Prostate gland (tissue), 2 donors: ENCODE measurements at places on chromosomes 3 and 15. TPM values are rescaled to one million over a fixed set of nuclear protein-coding genes. Genes with fewer than 3 reads are reported as not detected.

Gene HEXA
- total RNA-seq, result 78.1 TPM

Gene FBLN2
- total RNA-seq, result 318 TPM

Gene CLDN18
- 0.57 TPM for total RNA-seq

DNA sequence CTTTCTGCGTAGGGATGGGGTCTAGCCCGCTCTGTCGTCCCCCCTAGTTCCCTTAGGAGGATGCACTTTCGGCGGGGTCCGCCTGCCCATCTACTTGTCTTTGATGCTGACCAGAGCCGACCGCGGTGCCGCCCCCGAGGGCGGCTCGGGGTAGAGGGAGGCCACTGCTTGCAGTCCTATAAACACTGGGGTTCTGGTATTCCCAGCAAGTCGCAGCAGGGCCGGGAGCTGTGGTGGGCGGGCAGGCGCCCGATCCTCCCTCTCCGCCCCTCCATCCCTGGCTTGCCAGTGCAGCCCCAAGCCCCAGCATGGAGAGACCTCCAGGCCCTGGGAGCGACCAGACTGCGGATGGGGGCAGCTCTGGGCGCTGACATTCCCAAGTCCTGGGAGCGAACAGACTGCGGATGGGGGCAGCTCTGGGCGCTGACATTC is 830 bp downstream of the SEMA4B start:
- H3K4me3 ChIP-seq, result peak overlapping the region; percentile 79
- peak overlapping the region; percentile 91 for H3K27ac ChIP-seq
- peaks cover 6% of the 10 kb centered on the region for H3K4me1 ChIP-seq

DNA sequence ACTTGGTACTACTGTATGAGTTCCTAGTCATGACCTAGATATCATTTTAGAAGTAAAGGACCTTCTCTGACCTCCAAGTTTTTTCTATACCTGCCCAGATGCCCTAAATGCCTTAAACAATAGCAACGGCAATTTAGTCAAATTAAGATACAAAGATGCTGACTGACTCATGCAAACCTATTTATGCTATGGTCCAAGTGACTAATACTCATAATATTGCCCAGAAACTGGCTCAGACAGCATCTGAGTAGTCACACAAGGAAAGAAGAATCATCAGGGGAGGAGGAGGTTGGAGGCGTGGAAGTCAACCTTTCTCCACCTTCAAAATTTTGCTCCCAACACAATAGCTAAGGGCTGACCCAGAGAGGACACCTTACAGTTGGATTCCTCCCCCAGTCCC is 6.8 kb downstream of the FYCO1 start:
- no peaks in the 10 kb centered on the region for H3K36me3 ChIP-seq
- H3K4me1 ChIP-seq, result peaks cover 40% of the 10 kb centered on the region
- no peak for DNase-seq
- no peaks in the 10 kb centered on the region for H3K27me3 ChIP-seq
- peak overlapping the region; percentile 86 for H3K27ac ChIP-seq
- H3K4me3 ChIP-seq, result no peak overlapping the region

Gene C3orf62
- 4.3 TPM for total RNA-seq

DNA sequence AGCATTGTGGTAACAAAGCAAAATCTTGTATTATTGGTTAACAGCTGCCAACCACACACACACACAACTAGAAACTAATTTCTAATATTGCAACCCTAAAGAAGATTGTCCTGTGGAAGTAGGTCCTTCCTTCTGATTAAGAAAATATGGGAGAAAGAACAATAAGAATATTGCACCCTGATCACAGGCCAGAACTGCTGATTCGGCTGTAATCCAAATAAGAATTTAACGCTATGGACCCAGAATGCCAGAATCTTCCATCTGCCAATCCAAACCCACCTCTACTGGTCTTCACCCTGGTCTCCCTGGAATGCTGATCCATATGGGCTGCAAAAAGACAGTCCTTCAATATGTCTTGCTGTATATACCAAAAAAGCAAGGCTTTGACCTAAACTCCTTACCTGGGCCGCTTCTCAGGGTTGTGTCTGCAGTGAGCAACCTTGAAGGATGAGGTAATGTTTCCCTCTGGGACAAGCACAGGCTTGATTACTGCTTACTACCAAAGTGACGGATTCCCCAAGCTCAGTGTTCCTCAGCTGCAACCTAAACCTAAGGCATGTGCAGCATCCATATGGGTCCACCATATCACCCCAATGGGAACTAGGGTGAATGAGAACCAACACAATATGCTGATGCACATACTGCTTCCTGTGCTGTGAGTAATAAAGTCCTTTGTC is 8.0 kb downstream of the CCDC14 start:
- H3K27me3 ChIP-seq, result no peaks in the 10 kb centered on the region
- H3K36me3 ChIP-seq, result no peaks in the 10 kb centered on the region
- no peak for DNase-seq
- H3K4me3 ChIP-seq, result no peak overlapping the region
- H3K27ac ChIP-seq, result no peak overlapping the region

Gene CAMP
- total RNA-seq, result not detected

- H3K4me3 ChIP-seq, result no peak overlapping the region
- H3K27me3 ChIP-seq, result no peaks in the 10 kb centered on the region
- H3K4me1 ChIP-seq, result no peaks in the 10 kb centered on the region
- no peaks in the 10 kb centered on the region for H3K36me3 ChIP-seq
- DNase-seq, result no peak
Observed at GRCh38 chr3:118531816-118532215, 502.8 kb downstream of the IGSF11 start.

Gene NECTIN3
- total RNA-seq, result 63.8 TPM

DNA sequence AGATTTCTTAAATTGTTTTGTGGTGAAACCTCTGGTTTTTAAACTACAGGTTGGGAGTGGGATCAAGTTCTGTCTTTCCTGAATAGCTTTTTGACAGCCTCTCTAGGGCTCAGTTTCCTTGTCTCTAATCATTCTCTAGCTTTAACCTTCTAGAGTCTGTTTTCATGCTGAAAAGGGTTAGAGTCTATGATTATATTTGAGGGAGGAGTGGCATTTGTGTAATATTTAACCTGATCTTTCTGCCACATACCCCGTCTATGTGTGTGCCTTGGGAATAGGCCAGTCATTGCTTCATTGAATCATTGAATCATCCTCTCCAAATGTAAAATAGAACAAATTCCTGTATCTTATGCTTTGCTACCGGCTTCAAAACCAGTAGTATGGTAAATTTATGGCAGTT is 204.9 kb downstream of the KLHL25 start:
- no peaks in the 10 kb centered on the region for H3K27me3 ChIP-seq
- no peak overlapping the region for H3K4me3 ChIP-seq
- H3K27ac ChIP-seq, result no peak overlapping the region

GRCh38 chr3:76199382-76199781 is 414.0 kb upstream of the ZNF717 start:
- no peak overlapping the region for H3K27ac ChIP-seq
- no peaks in the 10 kb centered on the region for H3K27me3 ChIP-seq
- H3K4me1 ChIP-seq, result no peaks in the 10 kb centered on the region
- H3K4me3 ChIP-seq, result no peak overlapping the region
- H3K36me3 ChIP-seq, result no peaks in the 10 kb centered on the region

GRCh38 chr3:133137042-133137996 is 99.1 kb downstream of the TMEM108 start:
- H3K36me3 ChIP-seq, result no peaks in the 10 kb centered on the region
- H3K27ac ChIP-seq, result no peak overlapping the region
- H3K4me1 ChIP-seq, result no peaks in the 10 kb centered on the region
- H3K4me3 ChIP-seq, result no peak overlapping the region

GRCh38 chr3:46935989-46936558 is 40.5 kb downstream of the CCDC12 start:
- H3K27ac ChIP-seq, result no peak overlapping the region
- no peak overlapping the region for H3K4me3 ChIP-seq
- H3K27me3 ChIP-seq, result no peaks in the 10 kb centered on the region
- DNase-seq, result no peak

GRCh38 chr15:96412906-96413231 is 82.4 kb downstream of the NR2F2 start:
- peaks cover 2% of the 10 kb centered on the region for H3K4me1 ChIP-seq
- no peak for DNase-seq
- no peaks in the 10 kb centered on the region for H3K36me3 ChIP-seq
- H3K4me3 ChIP-seq, result no peak overlapping the region
- H3K27me3 ChIP-seq, result peaks cover 49% of the 10 kb centered on the region

Gene ACKR4
- total RNA-seq, result not detected

DNA sequence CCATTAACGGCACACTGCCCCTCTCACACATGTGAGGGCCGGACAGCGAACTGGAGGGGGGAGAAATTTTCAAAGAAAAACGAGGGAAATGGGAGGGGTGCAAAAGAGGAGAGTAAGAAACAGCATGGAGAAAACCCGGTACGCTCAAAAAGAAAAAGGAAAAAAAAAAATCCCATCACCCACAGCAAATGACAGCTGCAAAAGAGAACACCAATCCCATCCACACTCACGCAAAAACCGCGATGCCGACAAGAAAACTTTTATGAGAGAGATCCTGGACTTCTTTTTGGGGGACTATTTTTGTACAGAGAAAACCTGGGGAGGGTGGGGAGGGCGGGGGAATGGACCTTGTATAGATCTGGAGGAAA is 1.5 kb downstream of the SOX2 start:
- H3K4me3 ChIP-seq, result peak overlapping the region; percentile 36
- peaks cover 12% of the 10 kb centered on the region for H3K27me3 ChIP-seq
- no peak for DNase-seq

DNA sequence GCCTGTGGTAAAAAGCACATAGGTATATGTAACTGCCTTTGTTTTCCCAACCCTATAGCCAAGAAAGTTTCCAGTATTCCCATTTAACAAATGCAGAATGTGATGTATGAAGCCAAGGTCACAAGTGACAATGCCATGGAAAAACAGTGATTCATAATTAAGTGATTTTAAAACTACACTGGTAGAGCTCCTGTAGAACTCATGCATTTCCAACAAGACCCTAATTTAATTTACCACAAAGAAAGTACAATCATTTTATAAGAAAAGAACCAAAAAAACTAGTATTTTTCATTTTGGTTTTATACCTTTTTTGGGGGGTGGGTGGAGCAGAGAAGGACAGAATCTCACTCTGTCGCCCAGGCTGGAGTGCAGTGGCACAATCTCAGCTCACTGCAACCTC is 82.0 kb downstream of the STAG1 start:
- DNase-seq, result no peak
- H3K27me3 ChIP-seq, result no peaks in the 10 kb centered on the region
- H3K4me3 ChIP-seq, result no peak overlapping the region
- H3K36me3 ChIP-seq, result no peaks in the 10 kb centered on the region
- no peak overlapping the region for H3K27ac ChIP-seq

GRCh38 chr3:69204315-69204957 is 82.0 kb upstream of the LMOD3 start:
- H3K4me1 ChIP-seq, result no peaks in the 10 kb centered on the region
- no peak overlapping the region for H3K27ac ChIP-seq
- H3K4me3 ChIP-seq, result no peak overlapping the region

- H3K4me1 ChIP-seq, result no peaks in the 10 kb centered on the region
- H3K27me3 ChIP-seq, result no peaks in the 10 kb centered on the region
- DNase-seq, result no peak
Observed at GRCh38 chr3:24986612-24987011, 441.5 kb upstream of the RARB start.
